BJ (cell line): ENCODE measurements at places on chromosomes 7 and 10.

- DNase-seq: no peak
These were observed 34.4 kb downstream of the ADD3 start for GRCh38 chr10:110042181-110042580.

DNA sequence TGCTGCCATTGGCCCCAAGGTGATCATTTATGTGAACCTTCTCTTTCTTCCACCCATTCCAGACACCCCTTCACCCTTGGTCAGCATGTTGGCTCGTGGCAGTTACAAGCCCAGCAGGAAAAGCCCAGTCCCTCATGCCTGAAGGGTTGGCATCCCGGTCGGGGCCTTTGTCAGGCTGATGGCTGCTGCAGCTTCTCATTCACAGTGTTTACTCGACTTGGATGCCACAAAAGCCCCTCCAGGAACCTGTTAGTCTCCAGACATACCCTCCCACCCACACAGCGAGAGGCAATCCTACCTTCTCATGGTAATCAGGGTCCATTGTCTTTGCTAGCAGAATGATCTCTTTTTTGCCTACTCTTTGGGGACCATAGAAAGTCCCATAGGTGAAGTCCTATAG is 200.8 kb upstream of the PFKP start:
- DNase-seq: no peak

GRCh38 chr10:28542728-28543127 is 9.8 kb downstream of the WAC start:
- no peak for DNase-seq

- no peak for DNase-seq
These were observed 25.6 kb downstream of the SLC25A16 start for GRCh38 chr10:68501691-68502090.

GRCh38 chr10:48879451-48879850 is 60.2 kb downstream of the LRRC18 start:
- no peak for DNase-seq

GRCh38 chr10:77478247-77478961 is 159.2 kb downstream of the KCNMA1 start:
- peak; percentile 60 for DNase-seq

- no peak for DNase-seq
These were observed 5.5 kb downstream of the JAZF1 start for GRCh38 chr7:28174901-28175661.

DNA sequence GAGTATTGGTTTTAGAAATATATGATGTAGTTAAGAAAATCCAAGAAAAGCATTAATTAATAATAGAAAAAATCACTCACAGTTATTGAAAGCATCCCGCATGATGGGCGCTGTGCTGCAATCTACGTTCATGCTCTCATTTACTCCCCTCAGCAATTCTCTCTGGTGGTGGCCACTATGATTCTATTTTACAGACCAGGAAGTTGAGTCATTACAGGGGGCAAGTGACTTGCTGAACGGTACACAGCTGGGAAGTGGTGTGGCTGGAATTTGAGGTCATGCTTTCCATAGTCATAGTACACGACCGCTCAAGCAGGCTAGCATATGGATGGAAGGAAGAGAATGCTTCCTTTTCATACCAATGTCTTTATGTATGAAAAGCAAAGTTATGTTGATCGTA is 117.4 kb downstream of the TES start:
- peak; percentile 45 for DNase-seq

DNA sequence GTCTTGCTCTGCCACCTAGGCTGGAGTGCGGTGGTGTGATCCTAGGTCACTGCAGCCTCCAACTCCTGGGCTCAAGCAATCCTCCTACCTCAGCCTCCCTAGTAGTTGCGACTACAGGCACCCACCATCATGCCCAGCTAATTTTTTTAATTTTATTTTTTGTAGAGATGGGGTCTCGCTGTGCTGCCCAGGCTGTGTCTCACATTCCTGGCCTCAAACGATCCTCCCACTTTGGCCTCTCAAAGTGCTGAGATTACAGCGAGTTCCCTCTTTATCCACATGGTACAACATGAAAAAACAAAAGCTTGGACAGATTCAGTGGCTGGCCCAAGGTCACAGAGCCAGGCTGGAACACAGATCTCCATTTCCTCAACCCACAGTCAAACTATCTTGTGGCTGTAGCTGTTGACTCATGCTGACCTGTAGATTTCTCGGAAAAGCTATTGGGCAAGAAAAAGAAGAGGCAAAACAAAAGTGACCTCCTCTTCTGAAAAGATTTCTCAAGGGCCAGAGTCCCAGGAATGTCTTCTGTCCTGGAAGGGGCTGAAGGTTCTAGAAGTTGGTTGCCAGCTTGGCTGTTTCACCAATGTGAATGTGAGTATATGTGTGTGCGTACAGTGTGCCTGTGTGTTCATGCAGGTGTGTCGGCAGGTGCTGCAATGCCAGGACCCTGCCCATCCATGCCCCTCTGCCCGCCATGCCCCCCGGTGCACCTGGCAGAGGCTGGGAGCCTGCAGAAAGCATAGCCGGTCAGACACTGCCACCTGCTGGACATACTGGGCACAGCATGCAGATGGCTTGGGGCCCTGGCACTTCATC is 28.4 kb downstream of the TMEM130 start:
- no peak for DNase-seq

GRCh38 chr7:140680886-140681285 is 8.1 kb downstream of the ADCK2 start:
- no peak for DNase-seq

DNA sequence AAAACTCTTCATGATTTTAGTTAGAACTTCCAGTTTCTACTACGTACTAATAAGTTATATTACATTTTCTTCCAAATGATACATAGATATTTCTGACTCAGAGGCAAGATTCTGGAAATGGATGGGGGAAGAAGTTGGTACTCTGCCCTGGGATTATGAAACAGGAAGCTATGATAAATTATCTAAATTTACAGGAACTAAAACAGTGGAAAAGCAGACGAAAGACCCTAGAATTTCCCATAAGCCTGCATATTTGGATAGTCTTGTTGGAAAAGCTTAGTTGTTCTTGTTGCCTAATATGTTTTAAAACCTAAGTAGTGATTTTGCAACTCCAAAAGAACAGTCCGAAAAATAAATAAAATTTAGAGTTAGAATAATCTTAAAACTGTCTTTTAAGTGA is 21.8 kb downstream of the CFAP69 start:
- DNase-seq: no peak

- DNase-seq: no peak
These were observed 64.7 kb upstream of the HABP2 start for GRCh38 chr10:113488186-113488585.

- no peak for DNase-seq
These were observed 2.5 kb downstream of the VSTM4 start for GRCh38 chr10:49112851-49113250.

GRCh38 chr7:29143751-29144150 is 2.6 kb downstream of the CPVL start:
- DNase-seq: no peak

- no peak for DNase-seq
These were observed 35.6 kb downstream of the MKX start for GRCh38 chr10:27710014-27710413.

DNA sequence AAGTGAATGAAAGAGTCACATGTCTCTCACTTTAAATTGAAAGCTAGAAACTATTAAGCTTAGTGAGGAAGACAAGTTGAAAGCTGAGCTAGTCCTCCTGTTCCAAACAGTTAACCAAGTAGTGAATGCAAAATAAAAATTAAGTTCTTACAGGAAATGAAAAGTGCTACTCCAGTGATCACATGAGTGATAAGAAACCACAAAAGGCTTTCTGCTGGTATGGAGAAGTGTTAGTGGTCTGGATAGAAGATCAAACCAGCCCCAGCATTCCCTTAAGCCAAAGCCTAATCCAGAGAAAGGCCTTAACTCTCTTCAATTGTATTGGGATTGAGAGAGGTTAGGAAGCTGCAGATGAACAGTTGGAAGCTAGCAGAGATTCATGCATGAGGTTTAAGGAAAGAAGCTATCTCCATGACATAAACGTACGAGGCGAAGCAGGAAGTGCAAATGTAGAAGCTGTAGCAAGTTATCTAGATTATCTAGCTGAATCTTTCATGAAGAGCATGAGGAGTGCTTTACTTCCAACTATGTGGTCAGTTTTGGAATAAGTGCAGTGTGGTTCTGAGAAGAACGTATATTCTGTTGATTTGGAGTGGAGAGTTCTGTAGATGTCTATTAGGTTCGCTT is 261.6 kb downstream of the MDFIC start:
- DNase-seq: no peak
